ENCODE measurements at places on chromosomes 12 and 14.

DNA sequence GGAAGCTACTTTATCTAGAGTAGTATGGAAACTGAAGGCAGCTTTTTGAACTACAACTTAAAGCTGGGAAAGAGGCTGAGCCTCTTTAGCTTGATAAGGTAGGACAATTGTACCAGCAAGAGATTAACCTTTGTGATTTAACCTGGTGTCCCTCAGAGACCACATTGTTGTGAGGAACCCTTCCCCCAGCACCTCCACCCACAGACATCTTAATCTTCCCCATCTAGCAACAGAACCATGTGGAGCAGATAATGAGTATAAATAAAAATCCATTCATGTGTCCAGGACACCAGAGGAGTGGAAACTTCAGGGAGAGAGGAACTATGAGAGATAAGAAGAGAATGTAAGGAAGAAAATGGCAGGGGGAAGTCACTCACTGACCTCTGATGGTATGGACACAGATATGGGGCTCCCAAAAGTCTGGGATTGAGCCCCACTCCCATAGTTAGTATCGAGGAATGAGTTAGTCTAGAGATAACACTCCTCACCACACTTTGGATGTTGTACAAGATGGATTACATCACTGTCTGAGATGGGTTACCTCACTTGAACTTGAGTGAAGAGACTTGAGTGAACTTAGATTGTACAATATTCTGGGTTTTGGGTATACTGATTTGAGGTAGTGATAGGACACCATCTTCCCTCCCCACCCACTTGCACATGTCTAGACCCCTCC is 33.9 kb upstream of the SLC38A2 start:
- DNase-seq = no peak

DNA sequence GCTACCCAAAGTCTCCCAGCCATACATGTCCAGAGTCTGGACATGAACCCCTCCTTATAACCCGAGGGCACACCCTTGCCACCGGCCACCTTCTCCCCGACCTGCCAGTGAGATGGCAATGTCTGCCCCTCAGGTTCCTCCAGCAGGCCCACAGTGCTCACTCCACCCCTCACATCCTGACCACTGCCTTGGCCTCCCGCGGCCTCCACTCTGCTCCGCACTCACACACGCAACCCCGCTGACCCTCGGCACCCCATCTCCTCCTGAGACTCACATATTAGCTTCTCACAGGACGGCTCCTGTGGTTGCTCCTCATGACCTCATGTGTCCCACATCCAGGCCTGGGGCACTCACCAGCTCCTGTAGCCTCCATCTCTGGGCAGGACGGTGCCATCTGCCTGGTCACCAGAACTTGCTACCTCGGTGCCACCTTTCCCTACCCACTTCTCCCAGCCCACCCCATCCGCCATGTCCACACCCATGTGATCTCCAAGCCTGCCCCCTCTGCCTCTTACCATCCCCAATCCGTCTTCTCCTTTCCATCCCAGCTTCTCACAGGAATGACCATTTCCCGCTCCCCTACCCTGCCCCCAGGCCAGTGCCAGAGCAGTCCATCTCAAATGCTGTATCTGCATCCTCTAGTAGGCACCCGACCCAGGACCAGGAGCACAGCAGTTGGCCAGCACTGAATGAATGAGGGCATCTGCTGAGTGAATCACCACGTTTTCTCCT is 198.6 kb upstream of the DIO3 start:
- DNase-seq = no peak

DNA sequence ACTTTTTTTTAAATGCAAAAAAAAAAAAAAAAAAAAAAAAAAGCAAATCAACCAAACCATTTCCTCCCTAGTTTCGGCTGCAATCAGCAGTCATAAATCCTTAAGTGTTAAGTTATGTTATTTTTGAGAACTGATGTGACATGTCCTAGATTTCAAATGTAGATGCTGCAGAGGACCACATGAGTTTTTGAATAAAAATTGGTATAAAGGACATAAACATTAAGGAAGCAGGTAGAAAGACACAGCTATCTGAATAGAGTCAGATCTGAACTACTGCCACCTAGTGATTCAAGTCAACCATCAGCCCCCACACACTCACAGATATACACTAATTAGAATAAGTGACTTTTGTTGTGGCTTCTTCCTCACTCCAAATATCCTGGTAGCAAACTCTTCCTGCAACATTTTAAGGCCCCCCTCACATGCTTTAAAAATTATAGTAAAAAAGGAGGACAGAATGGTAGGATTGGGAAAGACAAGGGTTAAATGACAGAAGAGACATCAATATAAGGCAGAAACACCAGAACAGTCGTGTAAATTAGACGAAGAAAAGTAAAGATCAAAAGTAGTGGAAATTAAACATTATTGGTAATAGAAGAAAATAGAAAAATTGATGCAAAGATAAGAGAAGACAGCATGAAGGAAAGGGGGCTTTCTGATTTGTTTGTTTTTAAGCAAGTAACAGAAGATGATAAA is 394.5 kb upstream of the ATP2B1 start:
- DNase-seq = peak; percentile 34

GRCh38 chr12:75816897-75817296 is 214.7 kb downstream of the PHLDA1 start:
- DNase-seq = peak; percentile 54

DNA sequence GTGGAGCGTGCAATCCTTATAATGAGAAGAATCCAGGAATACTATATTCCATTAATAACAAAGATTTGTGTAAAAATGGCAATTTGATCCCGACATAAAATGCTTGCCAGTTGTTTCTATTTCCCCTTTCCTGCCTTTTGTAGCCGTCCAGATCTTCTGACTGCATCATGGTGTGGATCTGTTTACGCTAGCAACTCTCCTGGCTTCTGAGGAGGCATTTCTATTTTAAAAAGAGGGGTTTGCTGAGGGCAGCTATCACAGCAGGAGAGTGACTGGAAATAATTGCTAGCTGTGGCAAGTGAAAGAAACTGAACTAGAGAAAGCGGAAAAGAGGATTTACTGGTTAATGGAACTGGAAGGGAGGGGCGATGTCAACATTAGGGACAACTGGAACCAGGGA is 145.6 kb downstream of the ATP23 start:
- DNase-seq = no peak

GRCh38 chr14:83289390-83289789 is 1755.7 kb upstream of the SEL1L start:
- no peak for DNase-seq

DNA sequence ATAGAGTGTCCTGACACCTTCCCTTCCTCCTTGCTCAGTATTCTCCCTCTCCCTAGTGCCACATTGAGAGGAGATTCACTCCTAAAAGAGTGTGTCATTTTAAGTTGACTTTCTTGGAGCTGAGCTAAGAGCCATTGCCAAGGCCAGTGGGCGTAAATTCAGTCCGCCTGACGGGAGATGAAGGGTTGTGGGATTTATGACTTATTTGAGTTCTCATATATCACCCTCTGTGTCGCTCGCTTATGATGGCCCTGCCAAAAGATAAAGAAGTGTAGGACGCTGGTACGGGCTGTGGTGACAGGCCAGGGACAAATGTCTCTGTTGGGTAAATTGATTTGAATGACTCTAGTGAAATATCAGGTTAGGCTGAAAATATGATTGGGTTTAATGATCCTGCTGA is 867.4 kb downstream of the NRXN3 start:
- DNase-seq = no peak

DNA sequence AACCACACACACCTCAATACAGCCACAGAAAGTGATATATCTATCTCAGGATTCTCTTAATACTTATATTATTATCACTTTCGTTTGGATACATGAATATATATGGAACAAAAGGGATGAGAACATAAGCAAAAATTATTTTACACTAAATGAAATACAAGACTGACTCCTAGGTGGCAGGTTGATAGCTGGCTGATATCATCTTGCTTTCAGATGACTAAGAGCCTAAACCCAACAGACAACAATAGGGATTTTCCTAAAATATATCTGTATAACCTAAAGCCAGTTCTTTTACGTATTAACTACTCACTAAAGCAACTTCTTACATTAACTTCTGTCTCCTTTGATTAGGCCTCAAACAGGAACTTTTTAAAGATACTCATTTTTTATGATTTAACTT is 65.1 kb downstream of the BAZ1A start:
- DNase-seq = no peak

- no peak for DNase-seq
Observed at GRCh38 chr14:30638926-30639325, 16.8 kb downstream of the SCFD1 start.

Measured in Daoy (cell line).